ENCODE measurements at places on chromosomes 6 and 20.
A peak's percentile ranks its signal among the peaks of the same experiment; 100 is the strongest.

- no peak for DNase-seq
Observed at GRCh38 chr20:37690626-37691369, 3.0 kb upstream of the CTNNBL1 start.

GRCh38 chr6:108260126-108260808 is 573 bp downstream of the SNX3 start:
- DNase-seq = peak; percentile 60

DNA sequence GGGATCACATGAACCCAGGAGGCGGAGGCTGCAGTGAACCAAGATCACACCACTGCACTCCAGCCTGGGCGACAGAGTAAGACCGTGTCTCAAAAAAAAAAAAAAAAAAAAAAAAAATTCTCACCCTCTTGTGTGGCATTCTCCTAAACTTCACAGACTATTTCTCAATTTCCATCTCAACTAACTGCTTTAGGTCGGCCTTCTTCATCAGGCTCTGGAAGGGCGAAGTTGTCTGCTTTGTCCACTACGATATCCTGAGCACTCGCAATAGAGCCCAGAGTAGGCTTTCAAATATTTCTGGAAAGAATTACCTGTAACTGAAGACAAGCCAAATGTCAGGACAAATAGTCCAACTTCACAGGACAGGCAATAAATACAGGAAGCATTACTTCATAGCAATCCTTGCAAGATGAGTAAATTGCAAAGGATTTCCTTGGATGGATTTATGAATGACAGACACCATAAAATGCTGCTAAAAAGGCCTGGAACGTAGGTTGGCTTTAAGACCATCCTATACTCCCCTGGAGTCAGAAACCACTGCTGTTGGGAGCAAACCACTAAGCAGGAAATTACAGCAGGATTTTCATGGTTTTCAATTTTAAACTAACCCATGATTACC is 116.3 kb upstream of the SLC2A12 start:
- no peak for DNase-seq

- DNase-seq = peak; percentile 71
Observed at GRCh38 chr20:3172933-3173609, at the start of gene LZTS3. Gene LZTS3 (minus strand): TSS chr20:3173549. CDS start chr20:3167163, 6,386 bp downstream.

GRCh38 chr6:109644131-109644530 is 46.9 kb downstream of the AK9 start:
- DNase-seq = no peak

DNA sequence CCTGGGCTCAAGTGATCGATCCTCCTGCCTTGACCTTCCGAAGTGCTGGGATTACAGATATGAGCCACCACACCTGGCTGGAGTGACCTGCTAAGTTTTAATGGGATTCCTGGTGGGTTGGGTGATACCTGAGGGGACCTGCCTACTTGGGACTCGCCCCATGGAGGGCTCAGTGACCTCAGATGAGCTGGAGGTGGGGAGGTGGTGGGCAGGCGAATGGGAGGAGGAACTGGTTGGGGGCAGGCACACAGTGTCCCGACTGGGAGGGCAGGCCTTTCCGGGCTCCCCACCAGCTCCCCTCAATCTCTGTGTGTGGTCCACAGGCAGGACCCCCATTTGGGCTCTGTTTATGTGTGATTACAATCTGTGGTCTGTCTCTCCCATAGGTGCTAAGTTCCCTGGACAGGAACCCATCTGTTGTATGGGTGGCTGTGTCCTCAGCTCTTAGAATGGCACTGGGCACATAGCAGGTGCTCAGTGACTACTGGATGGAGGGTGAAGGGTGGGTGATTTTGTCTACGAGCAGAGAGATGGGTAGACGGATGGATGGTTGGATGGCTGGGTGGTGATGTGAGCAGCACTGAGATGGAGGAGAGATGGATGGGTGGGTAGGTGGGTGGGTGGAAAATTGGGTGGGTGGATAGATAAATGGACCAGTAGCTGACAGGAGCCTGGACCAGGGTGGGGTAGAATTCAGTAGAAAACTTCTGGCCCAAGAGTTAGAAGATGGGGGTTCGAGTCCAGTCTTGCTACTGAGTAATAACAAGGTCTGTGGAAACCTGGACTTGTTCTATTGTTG is 23.8 kb downstream of the CEBPB start:
- DNase-seq = no peak

GRCh38 chr6:259901-260508 is 32.3 kb upstream of the DUSP22 start:
- DNase-seq = no peak

GRCh38 chr6:37785663-37786270 is 33.8 kb upstream of the ZFAND3 start:
- DNase-seq = no peak

DNA sequence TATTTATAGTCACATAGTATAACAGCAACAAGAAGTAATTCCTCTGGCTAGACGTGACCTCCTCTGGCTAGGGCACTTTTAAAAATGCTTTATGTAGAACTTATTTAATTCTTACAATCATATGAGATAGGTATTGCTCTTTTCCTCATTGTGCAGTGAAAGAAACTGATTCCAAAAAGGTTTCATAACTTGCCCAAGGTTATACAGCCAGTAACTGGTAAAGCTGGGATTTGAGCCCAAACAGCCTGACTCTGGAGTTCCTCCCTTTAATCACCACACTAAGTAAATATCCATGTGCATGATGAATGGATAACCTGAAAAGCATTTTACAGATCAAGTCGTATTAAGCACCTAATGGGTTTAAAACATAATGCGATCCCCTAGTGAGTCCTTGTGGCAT is 214.6 kb downstream of the PRL start:
- no peak for DNase-seq

- no peak for DNase-seq
Observed at GRCh38 chr6:154857529-154857928, 124.3 kb downstream of the SCAF8 start.

DNA sequence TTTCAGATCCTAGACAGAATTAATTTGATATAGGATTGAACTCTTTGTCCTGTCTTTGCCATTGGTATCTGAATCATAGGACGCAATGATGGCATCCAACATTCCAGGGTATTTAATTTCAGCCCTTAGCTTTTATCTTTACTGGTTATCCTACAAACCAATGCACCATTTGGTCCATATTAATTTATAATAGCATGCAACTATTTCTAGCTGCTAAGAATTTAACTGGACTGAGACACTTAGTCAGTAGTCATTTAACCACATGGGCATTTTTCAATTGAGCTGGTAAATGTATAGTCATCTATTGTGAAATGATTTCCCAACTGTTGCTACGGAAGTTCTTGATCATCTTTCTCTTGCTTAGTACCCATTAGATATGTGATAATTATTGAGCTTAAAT is 141.1 kb downstream of the CD164 start:
- no peak for DNase-seq

DNA sequence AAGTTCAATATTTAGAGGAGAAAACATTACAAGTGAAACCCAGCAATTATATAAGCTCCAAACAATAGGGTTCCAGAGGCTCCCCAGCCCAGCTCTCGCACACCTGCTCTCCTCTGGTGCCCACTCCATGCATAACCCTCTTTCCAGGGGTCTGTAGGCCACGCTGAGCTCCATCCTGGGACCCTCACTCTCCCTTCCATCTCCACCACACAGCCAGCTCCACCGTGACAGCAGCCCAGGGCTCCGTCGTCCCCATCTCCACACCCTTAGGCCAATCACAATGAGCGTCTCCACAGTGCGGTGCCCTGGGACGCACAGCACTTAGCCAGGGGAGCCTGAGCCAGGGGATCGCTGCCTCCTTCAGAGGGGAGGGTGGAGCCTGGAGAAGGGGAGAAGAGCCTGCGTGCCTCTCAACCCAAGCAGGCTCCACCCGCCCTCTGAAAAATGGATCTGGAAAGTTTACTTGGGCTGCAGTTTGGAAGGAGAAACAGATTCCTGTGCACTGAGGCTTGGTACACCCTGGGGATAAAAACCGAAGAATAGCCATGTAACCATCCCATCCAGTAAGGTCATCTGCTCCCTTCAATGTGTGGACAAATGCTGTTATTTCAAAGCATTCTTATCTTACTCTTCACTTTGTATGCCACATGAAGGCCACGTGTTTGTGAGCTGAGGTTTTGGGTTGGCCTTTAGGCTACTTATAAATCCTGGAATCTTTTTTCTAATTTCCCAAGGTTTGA is 72.4 kb upstream of the GGTLC1 start:
- no peak for DNase-seq

GRCh38 chr6:114194362-114195026 is 148.3 kb downstream of the HS3ST5 start:
- DNase-seq = no peak

DNA sequence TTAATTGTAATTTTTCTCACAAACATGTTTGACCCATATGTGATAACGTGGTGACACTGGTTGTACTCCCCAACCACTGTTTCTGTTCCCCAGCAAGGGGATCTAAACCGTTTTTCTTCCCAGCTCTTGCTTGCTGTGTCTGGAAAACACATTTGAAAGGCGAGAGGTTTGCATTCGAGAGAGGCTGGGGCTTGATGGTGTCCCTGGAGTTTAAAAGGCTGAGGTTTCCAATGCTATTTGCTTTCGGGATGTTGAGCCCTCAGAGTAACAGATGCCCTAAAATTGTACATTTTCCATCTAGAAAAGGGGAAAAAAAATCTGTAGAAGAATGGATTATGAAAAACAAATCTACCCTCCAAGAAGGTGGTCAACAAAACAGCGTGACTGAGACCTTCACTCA is 35.4 kb downstream of the AKAP12 start:
- DNase-seq = peak; percentile 63

DNA sequence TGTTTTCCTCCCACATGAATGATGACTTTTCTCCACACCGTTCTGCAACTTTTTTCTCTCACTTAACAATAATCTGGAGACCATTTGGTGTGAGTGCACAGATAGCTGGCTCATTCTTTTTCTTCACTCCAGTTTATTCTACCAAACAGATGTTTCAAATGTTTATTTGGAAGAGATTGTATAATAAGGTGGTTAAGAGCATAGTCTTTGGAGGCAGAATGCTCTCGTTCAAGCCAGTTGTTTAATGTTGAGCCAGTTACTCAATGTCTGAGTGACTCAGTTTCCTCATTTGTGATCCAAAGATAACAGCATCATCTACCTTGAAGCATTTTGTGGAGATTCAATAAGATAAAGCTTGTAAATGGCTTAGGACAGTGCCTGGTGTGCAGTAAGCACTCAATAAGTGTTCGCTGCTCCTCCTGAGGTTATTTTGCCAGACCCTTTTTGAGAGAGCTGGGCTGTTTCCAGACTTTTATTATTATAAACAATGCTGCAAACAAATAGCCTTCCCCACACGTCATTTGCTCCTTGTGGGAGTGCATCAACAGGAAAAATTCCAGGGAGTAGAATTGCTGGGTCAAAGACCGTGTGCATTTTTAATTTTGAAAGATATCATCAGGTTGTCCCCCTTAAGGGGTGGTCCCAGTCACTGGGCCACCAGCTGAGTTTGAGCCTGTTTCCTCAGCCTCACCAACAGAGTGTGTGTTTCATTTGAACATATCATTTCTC is 70.6 kb downstream of the VEGFA start:
- no peak for DNase-seq

- no peak for DNase-seq
Observed at GRCh38 chr6:12419631-12420272, 129.6 kb downstream of the EDN1 start.

- no peak for DNase-seq
Observed at GRCh38 chr6:62993951-62994350, 217.3 kb upstream of the FKBP1C start.

- no peak for DNase-seq
Observed at GRCh38 chr6:56293781-56294180, 46.4 kb upstream of the COL21A1 start.

GRCh38 chr20:58990651-58991445 is 9.8 kb downstream of the NELFCD start:
- DNase-seq = no peak

Measured in G401 (cell line).